ENCODE measurements at places on chromosomes 1 and 21. TPM values are rescaled to one million over a fixed set of nuclear protein-coding genes. Genes with fewer than 3 reads are reported as not detected.

The FCRL3 gene
- 39.0 TPM for polyA plus RNA-seq

The B3GALT5 gene
- 0.02 TPM for polyA plus RNA-seq

The PIK3CD gene
- polyA plus RNA-seq: 26.8 TPM

The MAP1LC3C gene
- 0.49 TPM for polyA plus RNA-seq

The MAP3K21 gene
- 0.39 TPM for polyA plus RNA-seq

The AUNIP gene
- polyA plus RNA-seq: 0.61 TPM

The TMEM51 gene
- 5.3 TPM for polyA plus RNA-seq

The TAL1 gene
- 12.1 TPM for polyA plus RNA-seq

The NTMT2 gene
- polyA plus RNA-seq: not detected

The CLCA4 gene
- polyA plus RNA-seq: 0.03 TPM

The ACOT11 gene
- 0.86 TPM for polyA plus RNA-seq
